ENCODE measurements at places on chromosomes 4 and X.
A peak's percentile ranks its signal among the peaks of the same experiment; 100 is the strongest.

DNA sequence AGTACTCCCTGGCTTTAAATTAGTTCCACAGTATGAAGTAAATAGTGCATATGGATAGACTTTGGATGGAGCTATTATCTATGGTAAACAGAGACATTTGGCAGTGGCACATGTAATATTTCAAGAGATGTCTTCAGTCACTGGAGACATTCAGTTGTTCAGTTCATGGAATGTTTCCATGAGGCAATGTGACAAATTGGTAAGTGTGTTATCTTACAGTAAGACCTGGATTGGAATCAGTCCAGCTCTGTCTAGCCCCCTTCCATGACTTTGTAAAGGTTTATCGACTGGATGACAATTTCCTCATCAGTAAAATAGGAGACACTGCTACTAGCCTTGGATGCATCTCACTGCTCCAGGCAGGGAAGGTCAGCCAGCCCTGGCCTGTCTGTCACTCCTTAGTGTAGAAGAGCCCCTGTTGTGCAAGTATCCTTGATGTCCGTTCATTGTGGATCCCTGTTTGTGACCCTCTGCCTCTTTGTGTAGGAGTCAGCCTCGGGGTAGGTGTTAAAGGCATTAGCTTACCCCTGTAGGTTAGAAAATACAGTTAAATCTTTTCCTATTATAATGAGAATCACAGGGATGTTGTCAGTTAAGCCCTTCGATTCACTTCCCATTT, 335.9 kb downstream of the ANK2 start:
- DNase-seq: no peak

DNA sequence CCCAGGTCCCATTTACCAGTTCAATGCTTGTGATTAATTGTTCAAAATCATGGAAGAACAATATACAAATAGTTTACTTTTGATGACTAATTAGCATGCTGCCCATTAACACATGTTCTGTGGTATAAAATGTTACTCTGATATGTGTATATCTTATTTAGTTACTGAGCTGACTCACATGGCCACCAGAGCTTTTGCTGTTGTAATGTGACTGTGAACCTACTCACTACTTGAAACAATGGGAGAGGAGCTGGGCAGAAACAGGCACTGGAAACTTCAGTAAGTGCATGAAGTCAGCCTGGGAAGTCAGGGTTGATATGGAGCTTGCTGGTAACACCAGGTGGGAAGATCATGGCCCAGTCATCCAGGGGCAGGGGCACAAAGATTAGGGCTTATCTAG, 72.7 kb upstream of the MAD2L1 start:
- no peak for DNase-seq

DNA sequence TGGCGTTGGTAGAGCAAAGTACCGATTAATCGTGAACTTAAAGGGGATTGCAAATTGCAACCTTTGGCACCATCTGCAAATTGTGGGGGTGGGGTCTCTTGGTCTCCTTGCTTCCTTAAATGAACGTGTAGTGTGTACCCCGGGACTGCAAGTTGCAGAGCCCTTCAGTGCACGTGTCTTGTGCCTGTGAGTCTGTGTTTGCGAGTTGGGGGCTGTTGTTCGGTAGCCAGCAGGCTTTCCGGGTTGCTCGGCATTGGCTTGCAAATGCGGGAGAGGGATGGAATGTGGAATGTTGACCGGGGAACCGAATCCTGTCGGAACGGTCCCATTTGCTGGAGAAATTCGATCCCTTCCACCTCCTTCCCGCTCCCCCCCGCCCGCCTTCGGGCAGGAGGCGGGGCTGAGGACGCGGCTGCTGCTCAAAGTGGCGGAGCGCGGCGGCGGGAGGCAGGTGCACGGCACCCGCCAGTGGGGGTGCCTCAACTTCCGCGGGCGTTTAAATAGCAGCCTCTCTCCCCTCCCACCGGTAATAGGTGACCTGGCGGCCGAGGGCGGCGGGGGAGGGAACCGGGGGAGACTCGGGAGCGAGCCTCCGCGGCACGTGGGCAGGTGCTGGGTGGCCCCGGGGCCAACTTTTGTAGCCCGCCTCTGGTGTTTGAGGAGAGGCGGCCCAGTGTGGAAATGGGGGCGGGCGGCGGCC, 1.5 kb downstream of the JADE1 start:
- peak; percentile 81 for DNase-seq

DNA sequence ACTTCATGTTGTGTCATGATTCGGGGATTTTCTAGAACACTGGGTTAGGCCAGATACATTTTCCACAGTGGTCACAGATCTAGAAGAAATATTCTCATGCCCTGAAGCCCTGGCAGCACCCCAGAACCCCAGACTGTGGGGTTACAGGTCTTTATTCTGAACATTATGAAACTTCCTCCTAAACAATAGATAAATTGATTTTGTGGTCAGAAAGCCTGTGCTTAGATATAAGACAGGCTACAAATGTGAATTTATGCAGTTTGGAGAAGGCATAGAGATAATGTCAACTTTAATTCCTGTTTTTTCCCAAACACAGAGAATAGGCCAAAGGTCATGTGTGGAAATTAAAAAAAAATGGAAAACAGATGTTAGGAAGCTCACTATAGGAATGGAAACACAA, 492.9 kb downstream of the SPRY1 start:
- no peak for DNase-seq

GRCh38 chrX:143634309-143634662, 1.6 kb downstream of the SLITRK4 start:
- DNase-seq: no peak

GRCh38 chr4:51998837-51999236, 21.3 kb downstream of the LRRC66 start:
- no peak for DNase-seq

- peak; percentile 72 for DNase-seq
These were observed 37.3 kb downstream of the ACOX3 start for GRCh38 chr4:8403173-8403753.

DNA sequence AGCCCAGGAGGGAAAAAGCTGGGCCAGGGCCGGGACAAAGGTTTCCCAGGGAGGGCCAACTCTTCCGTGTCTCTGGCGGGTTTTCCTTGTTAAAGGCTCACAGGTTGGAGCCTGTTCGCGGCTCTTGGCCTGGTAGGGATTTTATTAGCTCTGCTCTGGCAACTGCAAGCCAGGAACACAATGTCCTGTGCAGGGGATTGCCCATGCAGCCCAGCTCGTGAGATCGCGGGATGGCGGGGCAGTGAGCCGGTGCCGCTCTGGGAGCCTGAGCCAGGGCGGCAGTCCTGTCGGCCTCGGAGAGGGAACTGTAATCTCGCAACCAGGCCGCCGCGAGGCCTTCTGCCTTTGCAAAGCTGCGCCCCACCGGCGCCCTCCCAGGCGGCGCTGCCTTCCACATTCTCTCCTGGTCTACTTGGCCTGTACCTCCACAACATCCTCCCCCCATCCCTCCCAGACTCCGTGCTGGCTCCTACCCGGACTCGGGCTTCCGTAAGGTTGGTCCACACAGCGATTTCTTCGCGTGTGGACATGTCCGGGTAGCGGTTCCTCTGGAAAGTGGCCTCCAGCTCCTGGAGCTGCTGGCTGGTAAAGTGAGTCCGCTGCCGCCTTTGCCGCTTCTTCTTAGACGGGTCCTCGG, 2.1 kb downstream of the PITX2 start:
- no peak for DNase-seq

- no peak for DNase-seq
These were observed 353.8 kb downstream of the PRDM5 start for GRCh38 chr4:120568731-120569130.

- no peak for DNase-seq
These were observed 553.3 kb upstream of the KLHL4 start for GRCh38 chrX:86964321-86964720.

DNA sequence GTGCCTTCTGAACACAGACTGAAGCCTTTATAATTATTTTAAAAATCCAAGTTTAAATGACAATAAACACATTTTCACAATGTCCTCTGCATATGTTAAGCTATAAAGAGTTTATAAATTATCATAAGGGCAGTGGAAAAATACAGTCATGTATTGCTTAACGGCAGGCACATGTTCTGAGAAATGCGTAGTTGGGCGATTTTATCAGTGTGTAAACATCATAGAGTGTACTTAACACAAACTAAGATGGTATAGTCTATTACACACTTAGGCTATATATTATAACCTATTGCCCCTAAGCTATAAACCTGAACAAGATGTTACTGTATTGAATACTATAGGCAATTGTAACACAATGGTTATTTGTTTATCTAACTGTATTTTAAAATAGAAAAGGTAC, 254.7 kb downstream of the GABRG1 start:
- no peak for DNase-seq

- DNase-seq: no peak
These were observed 54.5 kb upstream of the ATXN3L start for GRCh38 chrX:13374364-13374763.

DNA sequence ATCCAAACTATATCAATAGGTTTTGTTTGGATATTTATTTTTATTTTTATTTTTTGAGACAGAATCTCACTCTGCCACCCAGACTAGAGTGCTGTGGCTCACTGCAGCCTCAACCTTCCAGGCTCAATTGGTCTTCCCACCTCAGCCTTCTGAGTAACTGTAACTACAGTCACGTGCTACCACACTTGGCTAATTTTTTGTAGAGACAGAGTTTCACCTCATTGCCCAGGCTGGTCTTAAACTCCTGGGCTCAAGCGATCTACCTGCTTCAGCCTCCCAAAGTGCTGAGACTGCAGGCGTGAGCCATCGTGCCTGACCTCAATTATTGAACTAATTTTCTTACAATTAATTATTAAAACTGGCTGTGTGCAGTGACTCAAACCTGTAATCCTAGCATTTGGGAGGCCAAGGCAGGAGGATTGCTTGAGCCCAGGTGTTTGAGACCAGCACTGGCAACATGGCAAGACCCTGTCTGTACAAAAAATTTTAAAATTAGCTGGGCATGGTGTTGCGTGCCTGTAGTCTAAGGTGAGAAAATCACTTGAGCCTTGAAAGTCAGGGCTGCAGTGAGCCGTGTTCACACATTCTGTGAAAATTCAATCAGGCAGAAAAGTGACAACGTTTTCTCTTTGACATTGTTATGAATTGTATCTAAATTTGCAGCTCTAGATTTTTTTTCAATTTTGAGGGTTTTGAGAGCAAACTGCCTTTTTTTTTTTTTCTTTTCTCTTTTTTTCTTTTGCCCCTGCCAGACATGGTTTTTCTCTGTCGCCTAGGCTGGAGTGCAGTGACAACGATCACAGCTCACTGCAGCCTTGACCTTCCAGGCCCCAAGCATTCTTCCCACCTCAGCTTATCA, 66.0 kb downstream of the UBE2K start:
- no peak for DNase-seq

DNA sequence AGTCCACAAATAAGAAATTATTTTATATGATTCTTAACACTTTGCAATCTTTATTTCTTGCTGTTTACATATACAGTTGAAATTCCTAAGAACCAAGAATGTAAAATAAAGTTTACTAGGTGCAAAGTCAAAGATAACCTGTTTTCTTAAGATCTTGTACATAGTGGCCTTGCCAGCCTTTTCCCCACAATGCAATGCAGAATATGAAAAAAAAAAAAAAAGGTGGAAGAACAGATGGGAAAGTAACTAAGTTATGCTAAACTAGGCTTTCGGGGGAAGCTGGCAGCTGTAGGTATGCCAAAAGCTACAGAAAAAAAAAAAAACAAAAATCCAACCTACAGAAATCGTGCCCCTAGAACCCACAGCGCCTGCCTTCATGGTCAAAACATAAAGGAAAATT, 1588.4 kb downstream of the STIM2 start:
- DNase-seq: no peak

- no peak for DNase-seq
These were observed 89.7 kb downstream of the ITIH6 start for GRCh38 chrX:54708404-54708803.

DNA sequence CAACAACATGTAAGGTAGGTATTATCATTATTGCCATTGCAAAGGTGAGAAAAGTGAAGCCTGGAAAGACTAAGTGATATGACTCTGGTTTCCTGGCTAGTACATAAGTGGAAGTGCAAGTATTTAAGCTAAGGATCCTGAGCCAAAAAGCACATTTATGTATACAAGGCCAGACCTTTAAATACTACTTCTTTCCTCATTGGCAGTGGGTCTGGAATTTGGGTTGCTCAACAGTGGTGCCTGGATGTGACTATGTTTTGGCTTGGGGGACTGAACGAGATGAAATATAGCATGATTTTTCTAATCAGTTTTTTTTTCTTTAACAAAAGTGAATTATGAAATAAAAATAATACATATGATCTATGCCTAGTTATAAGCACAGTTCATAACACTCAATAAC, 7.4 kb upstream of the FGF13 start:
- no peak for DNase-seq

GRCh38 chrX:39896951-39897740, 200.6 kb downstream of the BCOR start:
- DNase-seq: peak; percentile 87

GRCh38 chrX:15675490-15675921, 10.9 kb upstream of the CLTRN start:
- DNase-seq: no peak

DNA sequence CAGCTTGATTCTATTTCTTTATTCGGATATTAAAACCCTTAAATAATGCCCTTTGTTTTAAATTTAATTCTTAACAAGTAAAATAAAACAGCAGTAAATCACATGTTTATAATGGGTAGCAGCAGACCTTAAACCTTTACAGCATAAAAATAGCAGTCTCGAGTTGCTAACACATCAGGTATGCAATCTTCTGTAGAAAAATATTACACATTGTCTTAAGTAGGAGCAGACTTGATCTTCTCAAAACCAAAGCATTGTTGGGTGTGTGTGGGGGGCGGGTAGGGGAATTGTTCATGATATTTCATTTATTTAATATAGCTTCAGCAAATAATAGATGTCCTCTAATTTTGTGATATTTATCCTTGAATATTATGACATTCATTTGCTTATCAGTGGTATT, 331.4 kb downstream of the PCDH7 start:
- peak; percentile 6 for DNase-seq

DNA sequence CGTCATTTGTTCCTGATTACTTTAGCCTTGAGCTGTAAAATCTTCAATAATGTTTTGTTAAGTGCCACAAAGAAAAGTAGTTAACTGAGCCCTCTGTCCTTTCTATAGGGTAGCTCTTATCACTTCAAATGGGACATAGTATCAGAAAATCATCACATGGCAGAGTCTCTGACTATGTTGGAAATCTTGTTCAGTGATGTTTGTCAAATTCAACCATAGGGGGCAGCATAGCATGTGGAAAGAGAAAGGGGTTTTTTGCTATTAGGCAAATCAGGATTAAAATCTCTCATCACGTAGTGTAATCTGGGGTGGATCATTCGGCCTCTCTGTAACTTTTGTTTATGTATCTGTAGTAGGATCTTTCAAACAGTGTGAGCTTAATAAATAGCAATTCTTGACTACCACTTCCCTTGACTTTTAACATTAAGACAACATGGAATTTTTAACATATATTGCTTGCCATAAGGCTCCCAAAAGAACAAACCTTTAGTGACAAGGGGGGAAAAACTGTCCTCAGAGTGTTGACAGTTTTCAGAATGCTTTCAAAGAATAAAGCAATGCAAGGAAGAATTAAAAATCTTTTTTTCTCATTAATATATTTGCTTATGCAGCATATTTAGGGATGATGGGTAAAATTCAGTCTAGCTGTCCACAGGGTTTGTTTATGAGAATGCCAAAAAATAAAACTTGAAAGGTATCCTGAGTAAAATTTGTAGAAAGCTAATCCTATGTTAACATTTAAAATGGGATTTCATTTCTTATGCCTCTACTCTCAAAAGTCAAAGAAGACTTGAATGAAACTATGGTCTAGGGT, 127.2 kb downstream of the FBXW7 start:
- DNase-seq: peak; percentile 27
